Stimulated activated CD8-positive, alpha-beta memory T cell treated with anti-CD3 and anti-CD28 coated beads, Interleukin-4, amount 100 ng/mL, for 1 hour (primary cell): ENCODE measurements at places on chromosomes 6 and 20.

DNA sequence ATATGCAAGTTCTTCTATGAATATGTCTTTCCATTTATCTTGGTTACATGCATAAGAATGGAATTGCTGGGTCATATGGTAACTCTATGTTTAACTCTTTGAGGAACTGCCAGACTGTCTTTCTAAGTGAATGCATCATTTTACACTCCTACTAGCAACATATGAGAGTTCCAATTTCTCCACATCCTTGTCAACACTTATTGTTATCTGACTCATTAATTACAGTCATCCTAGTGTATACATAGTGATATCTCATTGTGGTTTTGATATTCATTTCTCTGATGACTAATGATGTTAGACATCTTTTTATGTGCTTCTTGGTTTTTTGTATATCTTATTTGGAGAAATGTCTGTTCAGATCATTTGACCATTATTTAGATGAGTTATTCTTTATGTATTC, 96.7 kb upstream of the LAMP5 start:
- no peak for DNase-seq

GRCh38 chr6:28402197-28402596, 2.6 kb upstream of the ZSCAN12 start:
- DNase-seq = no peak

- no peak for DNase-seq
Observed at GRCh38 chr6:20511852-20512251, 22.4 kb upstream of the CDKAL1 start.

- no peak for DNase-seq
Observed at GRCh38 chr20:53914091-53914780, 156.2 kb downstream of the BCAS1 start.

- no peak for DNase-seq
Observed at GRCh38 chr6:135583256-135583761, 85.8 kb upstream of the AHI1 start.

DNA sequence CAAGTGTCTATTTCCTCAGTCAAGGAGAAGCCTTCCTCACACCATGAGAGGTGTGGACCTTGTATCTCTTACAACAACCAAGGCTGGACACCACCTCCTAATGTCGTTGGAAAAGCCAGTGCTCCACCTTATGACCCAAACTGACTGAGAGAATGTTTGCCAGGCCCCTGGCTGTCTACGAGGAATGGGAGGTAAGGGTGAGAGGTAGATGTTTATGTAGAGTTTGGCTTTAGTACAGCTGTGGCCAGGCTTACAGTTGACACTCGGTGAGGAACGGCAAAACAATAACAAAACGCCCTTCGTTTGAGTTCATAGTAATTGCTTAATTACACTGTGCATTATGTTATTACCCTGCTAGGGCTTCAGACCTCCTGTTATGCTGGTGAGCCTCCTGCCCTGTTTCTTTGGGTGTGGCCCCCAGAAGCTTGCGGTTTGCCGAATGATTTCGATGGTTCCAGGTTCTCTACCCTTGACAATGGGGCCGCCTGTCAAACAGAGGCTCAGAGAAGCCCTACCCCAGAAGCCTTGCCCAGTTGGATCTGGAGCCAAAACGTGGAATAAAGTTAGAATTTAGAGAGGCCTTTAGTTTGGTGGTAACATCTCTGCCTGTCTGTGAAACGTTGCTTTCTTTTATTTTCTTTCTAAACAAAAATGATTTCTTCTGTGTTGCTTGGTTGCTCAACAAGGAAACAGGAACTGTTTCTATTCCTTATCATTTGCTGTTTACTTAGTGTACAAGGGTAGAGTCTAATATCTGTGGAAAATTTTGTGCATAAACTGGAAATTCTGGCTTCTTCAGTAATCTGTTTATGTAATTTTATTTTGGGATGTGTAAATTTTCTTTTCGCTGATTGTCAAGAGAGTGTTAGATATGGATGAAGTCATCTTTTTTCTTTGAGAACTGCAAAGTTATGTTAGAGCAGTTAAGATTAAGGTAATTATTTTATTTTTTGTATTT, 60.4 kb upstream of the FOXQ1 start:
- DNase-seq = no peak

DNA sequence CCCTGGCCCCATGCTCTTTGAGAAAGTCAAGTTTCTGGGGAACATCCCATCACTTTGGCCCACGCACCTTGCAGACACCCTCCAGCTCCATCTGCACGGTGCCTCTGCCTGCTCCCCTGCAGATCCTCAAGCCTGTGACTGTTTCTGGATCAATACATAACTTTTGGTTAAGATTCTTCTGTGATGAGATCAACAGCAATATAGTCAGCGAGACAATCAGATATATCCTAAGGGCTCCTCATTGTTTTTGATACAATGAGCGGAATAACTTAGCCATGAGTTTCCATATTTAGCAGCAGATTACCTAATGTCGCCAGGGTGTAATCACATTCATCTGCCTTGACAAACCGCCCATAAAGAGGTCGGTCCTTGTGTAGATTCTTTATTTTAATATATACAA, 109.3 kb upstream of the MTHFD1L start:
- no peak for DNase-seq

DNA sequence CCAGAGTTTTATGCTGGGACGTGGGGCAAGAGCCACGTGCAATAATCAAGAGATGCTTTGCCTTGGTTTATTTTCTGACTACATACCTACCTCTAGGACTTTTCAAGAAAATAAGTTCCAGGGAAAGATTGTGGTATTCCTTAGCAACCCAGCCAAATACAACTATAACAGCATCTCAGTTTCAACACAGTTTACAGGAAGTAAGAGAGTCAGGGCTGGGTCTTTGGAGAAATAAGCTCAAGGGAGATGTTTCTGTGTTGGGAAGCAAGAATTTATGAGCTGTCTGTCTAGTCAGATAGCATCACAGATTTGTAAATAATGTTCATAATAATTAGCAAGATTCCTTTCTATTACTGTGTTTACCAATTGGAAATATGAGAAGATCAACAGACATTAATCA, 35.1 kb downstream of the MAP3K5 start:
- DNase-seq = no peak

GRCh38 chr20:6780433-6781190, 13.1 kb downstream of the BMP2 start:
- DNase-seq = no peak

DNA sequence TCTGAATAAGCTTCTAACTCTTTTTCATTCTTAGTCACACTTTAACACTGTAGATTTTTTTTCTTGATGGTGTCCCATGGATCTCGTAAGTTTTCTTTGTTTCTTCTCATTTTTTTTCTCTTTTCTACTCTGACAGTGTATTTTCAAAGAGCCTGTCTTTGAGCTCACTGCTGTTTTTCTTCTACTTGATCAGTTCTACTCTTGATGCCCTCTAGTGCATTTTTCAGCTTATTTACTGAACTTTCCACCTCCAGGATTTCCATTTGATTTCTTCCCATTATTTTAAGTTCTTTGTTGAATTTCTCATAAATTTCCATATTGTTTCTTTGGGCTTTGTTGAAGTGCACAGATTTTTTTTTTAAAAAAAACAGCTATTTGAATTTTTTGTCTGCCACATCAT, 2641.1 kb upstream of the DEFB115 start:
- no peak for DNase-seq

DNA sequence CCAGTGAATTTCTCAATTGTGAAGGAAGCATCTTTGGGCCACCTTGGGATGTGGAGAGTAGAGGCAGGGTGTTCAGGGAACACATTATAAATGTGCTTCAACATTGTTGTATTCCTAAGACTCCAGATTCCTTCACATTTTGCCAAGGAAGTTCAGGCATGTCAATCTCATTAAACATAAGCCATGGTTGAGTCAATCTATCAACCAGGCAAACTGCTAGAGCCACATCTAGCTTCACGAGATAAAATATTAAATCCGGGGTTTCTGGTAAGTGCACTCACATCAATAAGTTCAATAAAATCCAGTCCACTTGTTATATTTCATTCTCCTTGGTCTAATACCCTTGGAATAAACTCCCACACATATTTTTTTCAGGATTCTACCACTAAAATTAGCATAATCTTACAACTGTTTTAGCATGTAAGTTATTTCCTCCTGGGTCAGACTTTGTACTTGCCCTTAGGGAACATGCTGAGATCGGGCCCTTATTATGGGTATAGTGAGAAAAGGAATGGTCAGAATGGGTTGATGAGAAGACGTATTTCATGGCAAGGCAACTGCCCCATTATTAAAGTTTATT, 93.6 kb downstream of the ADTRP start:
- DNase-seq = no peak

DNA sequence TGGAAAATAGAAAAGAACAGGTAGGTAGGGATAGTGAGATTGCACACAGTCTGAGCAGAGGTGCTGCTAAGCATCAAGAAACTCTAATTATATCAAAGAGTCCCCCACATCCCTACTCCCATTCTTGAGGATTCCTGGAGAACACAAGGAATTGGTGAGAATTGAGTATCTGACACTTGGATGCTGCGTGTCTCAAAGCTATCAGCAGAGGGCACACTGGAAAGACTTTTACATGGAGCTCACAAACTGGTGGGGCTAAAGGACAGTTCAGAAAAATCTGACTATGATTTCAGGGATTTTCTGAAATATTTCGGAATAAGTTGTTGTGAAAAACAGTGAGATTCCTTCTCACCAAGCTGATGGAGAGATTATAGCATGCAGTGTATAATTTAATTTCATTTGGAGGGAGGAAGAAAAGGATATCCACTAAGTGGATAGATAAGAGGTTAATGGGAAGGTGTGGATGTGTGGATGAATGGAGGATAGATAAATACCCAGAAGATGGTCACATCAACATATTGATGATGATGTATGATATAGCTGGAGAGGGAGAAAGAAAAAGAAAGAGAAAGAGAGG, 215.4 kb upstream of the DEFB112 start:
- DNase-seq = no peak

GRCh38 chr20:17439616-17440296, 91.4 kb downstream of the BFSP1 start:
- DNase-seq = no peak

GRCh38 chr20:39211060-39211748, 249.1 kb downstream of the DHX35 start:
- DNase-seq = no peak

GRCh38 chr6:111725446-111726112, 119.9 kb upstream of the TRAF3IP2 start:
- DNase-seq = no peak

DNA sequence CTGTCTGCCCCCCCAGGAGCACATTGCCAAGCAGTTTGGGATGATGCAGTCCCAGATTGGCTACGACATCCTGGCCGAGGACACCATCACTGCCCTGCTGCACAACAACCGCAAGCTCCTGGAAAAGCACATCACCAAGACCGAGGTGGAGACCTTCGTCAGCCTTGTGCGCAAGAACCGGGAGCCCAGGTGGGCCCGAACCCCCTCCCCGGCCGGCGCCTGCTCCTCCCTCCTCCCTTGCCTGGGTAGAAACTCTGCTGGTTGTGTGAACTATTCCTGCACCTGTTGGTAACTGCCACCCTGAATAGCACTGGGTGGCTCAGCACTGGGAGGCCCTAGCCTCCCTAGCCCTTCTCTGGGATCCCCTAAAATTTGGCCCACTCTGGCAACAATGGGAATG, 43.7 kb downstream of the UQCC2 start:
- DNase-seq = no peak

DNA sequence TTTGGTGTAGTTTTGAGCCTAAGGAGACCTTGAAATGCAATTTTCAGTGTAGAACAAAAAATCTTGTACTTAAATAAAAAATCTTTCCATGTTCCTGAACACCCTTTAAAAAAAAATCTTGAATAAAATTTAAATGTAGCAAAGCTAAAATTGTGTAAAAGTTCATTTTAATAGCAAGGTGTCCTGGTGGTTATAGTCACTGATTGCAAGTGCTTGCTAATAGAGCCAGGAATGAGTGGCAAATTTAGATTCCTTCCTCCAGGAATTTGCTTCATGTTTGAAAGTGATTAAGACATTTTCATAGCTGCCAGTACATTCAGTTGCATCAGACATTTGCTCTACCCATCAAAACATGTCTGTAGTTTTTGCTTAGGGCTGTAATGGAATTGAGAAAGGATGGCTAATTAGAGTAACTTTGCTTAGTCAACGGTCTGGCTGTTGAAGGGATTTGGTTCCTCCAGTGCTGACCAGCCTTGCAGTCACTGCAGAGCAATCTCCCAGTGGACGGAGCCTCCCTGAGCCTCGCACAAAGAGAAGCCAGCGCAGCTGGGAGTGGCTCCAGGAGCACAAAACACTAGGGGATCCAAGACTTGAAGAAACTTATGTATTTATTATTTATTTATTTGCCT, 36.5 kb downstream of the AKAP12 start:
- DNase-seq = no peak

DNA sequence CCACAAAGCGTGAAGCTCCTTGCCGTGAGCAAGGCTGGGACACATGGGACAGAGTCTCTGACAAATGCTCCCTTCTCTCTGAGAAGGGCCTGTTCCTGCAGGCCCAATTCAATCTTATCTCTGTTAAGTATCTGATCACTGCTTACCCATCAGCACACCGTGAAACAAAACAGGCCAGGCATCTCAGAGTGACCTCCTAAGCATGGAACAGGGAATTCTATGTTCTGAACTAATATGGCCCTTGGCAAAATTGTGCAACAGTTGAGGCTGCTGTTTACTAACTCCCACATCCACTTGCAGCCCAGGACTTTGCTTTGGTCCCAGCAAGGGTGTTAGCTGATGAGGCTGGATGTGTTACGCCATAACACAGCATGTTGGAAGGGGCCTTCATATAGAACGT, 79.2 kb downstream of the GCLC start:
- DNase-seq = no peak

DNA sequence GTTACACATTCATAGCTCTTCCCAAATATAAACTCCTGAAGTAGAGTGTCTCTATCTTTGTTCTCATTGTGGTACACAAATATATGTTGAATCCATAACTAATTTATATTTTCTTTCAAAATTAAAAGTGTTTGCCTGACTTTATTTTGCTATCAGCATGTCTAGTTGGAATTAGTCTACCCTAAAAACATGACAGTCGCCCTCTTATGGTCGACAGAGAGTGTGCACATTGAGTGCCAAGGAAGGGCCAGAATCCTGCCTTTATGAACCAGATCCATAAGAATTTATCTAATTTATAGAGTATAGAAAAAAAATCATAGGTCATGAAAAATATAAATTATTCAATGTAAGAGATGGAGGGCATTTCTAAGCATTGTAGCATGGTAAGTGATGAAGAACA, 12.3 kb upstream of the DEFB112 start:
- no peak for DNase-seq
